ENCODE measurements at places on chromosomes 6 and 20. TPM values are rescaled to one million over a fixed set of nuclear protein-coding genes. Genes with fewer than 3 reads are reported as not detected.

SPDEF gene
- total RNA-seq, result not detected

CLVS2 gene
- 0.03 TPM for total RNA-seq

OPRL1 gene
- 2.9 TPM for total RNA-seq

WFDC2 gene
- total RNA-seq, result 2.3 TPM

PHF20 gene
- 64.4 TPM for total RNA-seq

All from aorta (tissue), 5 donors.